ENCODE measurements at places on chromosomes 16 and 17. TPM values are rescaled to one million over a fixed set of nuclear protein-coding genes. Genes with fewer than 3 reads are reported as not detected.

CEP295NL gene
- polyA plus RNA-seq = 0.29 TPM

MEOX1 gene
- polyA plus RNA-seq = 0.21 TPM

AOC3 gene
- polyA plus RNA-seq = 134 TPM

DNA sequence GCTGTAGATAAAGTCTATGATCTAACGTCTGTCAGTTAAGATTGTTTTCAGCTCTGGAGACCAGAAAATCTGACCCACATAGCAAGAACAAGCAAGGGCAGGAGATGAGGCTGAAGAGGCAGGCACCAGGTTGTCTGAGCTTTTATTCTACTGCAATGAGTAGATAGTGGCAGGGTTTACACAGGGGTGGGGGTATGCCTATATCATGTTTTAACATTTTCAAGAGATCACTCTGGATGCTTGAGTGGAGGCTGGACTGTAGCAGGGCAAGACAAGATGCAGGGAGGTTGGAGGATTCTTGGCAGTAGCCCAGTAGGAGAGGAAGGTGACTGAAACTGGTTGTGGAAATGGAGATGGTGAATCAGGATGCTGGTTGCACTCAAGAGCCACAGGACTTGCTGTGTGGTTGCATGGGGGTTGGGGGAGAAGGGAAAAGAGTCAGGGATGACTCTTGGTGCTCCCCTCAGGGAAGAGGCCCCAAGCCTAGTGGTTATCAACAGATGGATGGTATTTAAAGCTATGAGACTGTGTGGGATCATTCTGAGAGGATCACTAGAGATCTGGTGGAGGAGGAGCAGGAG lies 143.1 kb upstream of the KCNJ18 start:
- DNase-seq = no peak

DNA sequence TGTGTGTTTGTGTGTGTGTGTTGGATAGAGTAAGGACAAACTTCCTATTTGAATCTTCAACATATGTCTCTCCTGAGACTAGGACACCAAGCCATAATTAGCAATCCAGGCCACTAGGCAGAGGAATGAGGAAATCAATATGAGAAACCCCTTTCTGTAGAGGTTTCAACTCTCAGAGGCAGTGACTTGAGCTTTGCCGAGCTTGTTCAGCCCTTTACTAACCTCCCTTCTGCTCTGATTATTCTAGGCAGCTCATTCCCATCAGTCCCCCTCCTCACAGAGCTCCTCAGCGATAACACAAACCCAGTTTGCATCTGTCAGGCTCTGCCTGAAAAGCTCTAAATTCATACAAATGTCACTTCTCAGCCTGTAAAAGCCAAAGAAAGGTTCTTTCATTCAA lies 1030.3 kb downstream of the CDH8 start:
- DNase-seq = no peak

DNA sequence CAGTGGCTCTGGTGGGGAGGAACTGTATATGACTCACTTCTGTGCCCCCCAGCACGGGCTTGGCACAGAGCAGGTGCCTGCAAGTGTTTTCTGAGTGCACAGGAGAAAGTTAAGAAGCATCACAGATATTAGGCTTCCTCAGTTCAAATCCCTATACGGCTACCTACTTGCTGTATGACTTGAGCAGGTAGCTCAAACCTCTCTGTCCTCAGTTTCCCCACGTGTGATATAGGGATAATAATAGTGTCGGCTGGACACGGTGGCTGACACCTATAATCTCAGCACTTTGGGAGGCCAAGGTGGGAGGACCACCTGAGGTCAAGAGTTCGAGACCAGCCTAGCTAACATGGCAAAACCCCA lies 95.7 kb downstream of the C16orf78 start:
- DNase-seq = no peak

GRCh38 chr17:66211047-66211810 lies 18.0 kb downstream of the APOH start:
- DNase-seq = no peak

- no peak for DNase-seq
Observed at GRCh38 chr16:14309001-14309886, 238.1 kb downstream of the MRTFB start.

DNA sequence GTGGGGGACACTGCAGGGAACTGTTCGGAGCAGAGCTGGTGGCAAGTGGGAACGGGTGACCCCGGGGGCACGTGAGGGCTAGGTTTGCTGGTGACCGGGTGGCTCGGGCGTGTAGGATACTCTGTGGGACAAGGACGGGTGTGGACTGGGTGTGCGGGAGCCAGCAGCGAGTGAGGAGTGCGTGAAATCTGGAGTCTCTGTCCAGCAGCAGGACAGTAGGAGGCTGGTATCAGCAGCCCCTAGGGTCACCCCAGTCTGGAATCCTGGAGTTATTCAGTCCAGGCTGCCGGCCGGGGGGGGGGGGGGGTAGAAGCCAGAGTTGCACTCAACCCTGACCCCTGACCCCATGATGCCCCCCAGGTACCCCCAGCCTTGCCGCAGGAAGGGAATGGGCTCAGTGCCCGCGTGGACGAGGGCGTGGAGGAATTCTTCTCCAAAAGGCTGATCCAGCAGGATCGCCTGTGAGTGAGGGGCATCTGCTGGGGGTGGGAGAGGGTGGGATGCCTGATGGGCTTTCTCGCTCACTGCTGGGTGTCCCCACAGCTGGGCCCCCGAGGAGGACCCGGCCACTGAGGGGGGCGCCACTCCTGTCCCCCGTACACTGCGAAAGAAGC lies 6.2 kb downstream of the ACD start:
- DNase-seq = no peak

Data from right lung (tissue), 10 donors.